ENCODE measurements at places on chromosomes 1 and 21.

GRCh38 chr21:46326110-46326703 lies 2.3 kb downstream of the PCNT start:
- H3K27me3 ChIP-seq = no peaks in the 10 kb centered on the region
- peaks cover 56% of the 10 kb centered on the region for H3K36me3 ChIP-seq
- no peak overlapping the region for H3K4me3 ChIP-seq
- no peak overlapping the region for H3K27ac ChIP-seq

DNA sequence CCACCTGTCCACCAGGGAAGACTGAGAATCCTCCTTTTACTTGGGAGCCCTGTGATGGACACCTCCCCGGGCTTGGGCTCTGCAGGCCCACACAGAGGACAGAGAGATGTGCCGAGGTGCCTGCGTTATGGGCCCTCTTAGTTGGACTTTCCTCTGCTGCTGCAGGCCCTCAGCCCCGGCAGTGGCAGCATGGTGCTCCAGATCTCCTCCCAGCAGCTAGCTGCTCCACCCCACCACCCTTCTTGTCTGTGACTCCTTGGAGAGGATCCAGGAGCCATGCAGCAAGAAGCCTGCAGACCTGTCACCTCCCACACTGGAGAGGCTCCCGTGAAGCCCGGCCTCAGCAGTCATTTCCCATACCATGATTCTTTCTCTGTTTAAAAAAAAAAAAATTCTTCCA lies 27.4 kb downstream of the PHGDH start:
- H3K27me3 ChIP-seq = no peaks in the 10 kb centered on the region
- peaks cover 14% of the 10 kb centered on the region for H3K4me1 ChIP-seq
- H3K4me3 ChIP-seq = no peak overlapping the region
- H3K27ac ChIP-seq = no peak overlapping the region

DNA sequence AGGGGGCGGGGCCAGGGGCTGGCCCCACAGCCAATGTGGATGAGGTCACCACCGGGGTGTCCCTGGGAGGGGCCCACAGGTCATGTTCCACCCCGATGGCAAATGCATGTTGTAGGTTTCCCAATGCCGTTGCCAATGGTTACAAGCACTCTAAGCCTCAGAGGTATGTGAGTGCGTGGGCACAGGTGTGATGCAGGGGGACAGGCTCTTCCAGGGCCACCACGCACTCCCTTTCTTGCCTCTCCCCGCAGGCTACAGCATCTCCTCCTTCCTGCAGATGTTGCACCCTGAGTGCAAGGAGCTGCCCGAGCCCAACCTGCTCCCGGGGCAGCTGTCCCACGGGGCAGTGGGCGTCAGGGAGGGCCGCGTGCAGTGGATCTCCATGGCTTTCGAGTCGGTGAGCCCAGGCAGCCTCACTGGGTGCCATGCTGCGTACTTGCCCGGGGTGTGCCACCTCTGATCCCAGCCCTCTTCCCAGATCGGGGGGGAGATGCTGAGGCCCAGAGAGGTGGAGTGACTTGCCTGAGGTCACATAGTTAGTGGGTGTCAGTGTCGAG lies 52.4 kb downstream of the DISP3 start:
- H3K4me1 ChIP-seq = peaks cover 29% of the 10 kb centered on the region
- no peak overlapping the region for H3K27ac ChIP-seq
- H3K36me3 ChIP-seq = no peaks in the 10 kb centered on the region
- no peak overlapping the region for H3K4me3 ChIP-seq
- peaks cover 88% of the 10 kb centered on the region for H3K27me3 ChIP-seq
- no peak for DNase-seq

DNA sequence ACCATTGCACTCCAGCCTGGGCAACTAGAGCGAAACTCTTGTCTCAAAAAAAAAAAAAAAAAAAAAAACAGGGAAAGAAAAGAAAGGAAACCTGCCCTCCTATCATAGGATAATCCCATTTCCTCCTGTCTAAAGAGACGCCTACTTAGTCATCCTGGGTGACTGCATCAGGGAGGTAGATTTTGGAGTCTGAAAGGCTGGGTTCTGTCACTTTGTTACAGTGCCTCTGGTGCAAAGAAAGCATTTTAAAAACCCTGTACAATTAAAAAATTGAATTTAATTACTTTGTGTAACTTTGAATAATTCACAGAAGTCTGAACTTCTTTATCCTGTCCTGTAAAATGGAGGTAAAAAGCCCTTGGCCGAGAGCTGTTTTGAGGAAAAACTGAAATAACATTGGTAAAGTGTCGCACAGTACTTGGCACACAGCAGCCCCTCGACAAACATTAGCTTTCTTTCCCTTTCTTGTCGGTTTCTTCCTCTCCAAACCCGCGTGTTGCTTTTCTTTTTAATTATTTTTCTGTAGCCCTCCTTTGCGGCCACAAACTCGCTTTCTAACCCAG lies 657 bp upstream of the HDAC1 start:
- no peaks in the 10 kb centered on the region for H3K27me3 ChIP-seq
- peak overlapping the region; percentile 96 for H3K4me3 ChIP-seq
- peak overlapping the region; percentile 96 for H3K27ac ChIP-seq
- peaks cover 14% of the 10 kb centered on the region for H3K4me1 ChIP-seq

DNA sequence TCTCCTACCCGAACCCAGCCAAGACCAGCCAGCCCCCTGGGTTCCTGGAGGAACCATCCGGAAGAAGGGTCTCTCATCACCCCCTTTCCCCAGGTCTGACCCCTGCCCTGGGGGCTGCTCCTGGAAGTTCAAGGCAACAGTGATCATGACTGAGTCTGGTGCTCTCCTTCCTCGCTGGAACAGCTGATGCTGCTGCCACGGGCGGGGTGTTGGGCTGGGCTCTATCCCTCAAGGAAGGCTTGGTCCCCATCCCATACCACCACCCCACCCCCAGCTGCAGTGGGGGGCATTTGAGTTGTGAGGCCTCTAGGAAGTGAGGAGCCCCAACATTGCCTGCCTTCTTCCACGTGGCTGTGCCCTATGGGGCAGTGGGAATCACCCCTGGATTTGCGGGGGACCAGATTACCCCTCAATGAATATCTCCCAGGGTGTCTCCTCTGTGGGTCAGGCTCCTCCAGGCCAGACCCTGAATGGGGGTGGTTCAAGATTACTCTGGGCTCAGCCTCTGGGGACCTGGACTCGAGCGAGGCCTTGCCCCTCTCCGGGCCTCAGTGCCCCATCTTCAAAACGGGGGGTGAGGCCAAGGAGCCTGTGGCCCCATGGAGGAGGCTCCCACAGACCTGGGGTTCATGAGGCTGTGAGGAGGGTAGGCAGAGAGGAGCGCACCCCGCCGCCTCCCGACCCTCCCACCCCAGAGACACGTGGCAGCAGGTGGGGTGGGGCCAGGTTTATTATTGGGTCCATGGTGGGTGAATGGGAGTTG lies 2.8 kb downstream of the MASP2 start:
- no peak overlapping the region for H3K4me3 ChIP-seq
- H3K36me3 ChIP-seq = no peaks in the 10 kb centered on the region
- no peaks in the 10 kb centered on the region for H3K4me1 ChIP-seq
- H3K27ac ChIP-seq = no peak overlapping the region
- H3K27me3 ChIP-seq = peaks cover 5% of the 10 kb centered on the region

GRCh38 chr1:227560393-227561173 lies 2.8 kb upstream of the ZNF678 start:
- peaks cover 5% of the 10 kb centered on the region for H3K27me3 ChIP-seq
- no peak overlapping the region for H3K27ac ChIP-seq
- H3K36me3 ChIP-seq = no peaks in the 10 kb centered on the region
- DNase-seq = no peak

DNA sequence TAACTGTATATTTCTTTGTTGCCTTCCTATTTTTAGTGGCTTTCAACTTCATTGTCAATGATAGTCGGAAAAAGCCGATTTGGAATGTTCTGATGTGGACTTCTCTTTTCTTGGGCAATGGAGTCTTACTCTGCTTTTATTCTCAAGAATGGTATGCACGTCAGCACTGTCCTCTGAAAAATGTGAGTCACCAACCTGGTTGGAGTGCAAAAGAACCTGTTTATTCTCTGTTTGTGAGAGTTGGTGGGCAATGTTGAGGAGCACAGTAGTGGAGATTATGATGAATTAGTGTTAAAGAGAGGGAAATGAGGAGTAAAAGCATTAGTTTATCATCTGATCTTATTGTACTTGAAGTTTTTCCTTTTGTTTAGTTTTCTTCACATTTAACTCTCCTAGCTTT lies 14.5 kb upstream of the AXDND1 start:
- peaks cover 44% of the 10 kb centered on the region for H3K36me3 ChIP-seq
- no peak overlapping the region for H3K27ac ChIP-seq
- DNase-seq = no peak
- no peak overlapping the region for H3K4me3 ChIP-seq

DNA sequence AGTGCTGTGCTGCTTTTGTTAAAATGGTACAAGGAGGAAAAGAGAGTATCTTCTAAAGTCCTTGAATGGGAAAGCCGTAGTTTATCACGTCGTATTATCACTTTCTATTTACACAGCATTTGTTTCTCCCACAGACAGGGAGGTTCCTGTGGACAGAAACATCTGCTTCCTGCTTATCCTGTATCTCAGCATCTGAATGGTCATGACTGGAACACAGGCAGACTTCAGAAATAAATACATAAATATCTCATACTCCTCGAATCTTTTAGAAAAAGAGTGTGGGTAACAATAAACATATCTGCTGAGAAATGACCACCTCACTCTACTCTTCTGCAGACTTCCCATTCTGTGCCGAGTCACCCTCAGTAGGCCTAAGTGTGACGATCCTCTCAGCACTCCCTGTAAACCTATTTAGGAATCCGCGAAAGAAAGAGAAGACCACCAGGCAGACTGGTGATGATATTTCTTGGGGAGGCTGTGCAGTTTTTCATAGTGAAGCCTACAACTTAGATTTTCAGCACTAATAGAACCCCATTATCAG lies 393.5 kb downstream of the SMYD3 start:
- H3K36me3 ChIP-seq = 0 out of 3 replicates have a peak, but pooled peaks cover 3% of the 10 kb centered on the region
- H3K4me1 ChIP-seq = peaks cover 9% of the 10 kb centered on the region
- peak; percentile 82 for DNase-seq
- H3K4me3 ChIP-seq = no peak overlapping the region
- peak overlapping the region; percentile 80 for H3K27ac ChIP-seq
- no peaks in the 10 kb centered on the region for H3K27me3 ChIP-seq

- no peaks in the 10 kb centered on the region for H3K36me3 ChIP-seq
- DNase-seq = no peak
- no peaks in the 10 kb centered on the region for H3K4me1 ChIP-seq
- H3K27ac ChIP-seq = no peak overlapping the region
- peaks cover 76% of the 10 kb centered on the region for H3K27me3 ChIP-seq
Observed at GRCh38 chr1:2358072-2358471, 33.3 kb downstream of the MORN1 start.

- no peak for DNase-seq
- H3K27ac ChIP-seq = no peak overlapping the region
- H3K36me3 ChIP-seq = no peaks in the 10 kb centered on the region
Observed at GRCh38 chr1:234316486-234316885, 56.8 kb upstream of the COA6 start.

DNA sequence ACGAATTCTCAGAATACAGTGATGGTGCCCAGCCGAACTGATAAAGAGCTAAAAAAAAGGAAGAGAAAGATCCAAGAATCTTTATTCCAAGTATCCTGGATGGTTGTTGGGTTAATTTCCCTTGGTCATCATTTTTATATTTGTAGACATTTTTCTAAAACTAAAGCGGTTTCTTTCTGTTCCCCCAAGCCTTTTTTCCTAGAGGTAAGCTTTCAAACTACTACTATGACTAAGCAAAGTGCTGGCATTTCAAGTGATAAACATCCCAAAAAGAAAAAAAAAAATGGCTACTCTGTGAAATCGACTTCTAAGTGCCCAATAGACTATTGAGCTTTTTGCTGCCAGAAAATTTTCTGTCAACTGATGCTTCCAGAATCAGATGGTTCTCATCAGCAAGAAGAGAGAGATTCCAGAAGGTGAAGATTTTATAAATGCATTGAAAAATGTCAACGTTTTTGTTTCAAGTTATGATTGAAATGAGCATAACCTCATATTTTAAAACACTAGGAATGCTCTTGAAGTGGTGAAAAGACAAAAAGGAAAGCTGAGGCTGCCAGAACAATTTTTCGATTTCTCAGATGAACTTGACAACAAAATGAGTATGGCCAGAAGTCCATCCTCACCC lies 96.1 kb upstream of the ZC3H11B start:
- no peaks in the 10 kb centered on the region for H3K36me3 ChIP-seq
- peak overlapping the region; percentile 33 for H3K27ac ChIP-seq

DNA sequence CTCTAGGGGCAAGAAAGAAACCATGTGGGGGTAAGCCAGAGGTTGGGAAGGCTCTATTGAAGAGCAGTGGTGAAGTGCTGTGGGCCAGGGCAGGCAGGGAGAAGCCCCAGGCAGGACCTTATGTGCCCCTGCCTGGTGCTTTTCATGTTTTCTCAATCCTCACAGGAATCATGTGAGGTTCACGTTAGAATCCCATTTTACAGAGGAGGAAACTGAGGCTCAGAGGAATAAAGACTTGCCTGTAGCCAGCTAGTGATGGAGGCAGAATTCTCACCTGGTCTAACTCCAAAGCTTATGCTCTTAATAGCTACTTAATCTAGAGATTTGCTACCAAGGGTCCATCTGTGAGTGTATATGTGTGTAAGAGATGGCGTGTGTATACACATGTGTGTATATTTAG lies 4.2 kb downstream of the TTC22 start:
- no peak for DNase-seq
- no peak overlapping the region for H3K4me3 ChIP-seq
- H3K36me3 ChIP-seq = no peaks in the 10 kb centered on the region

Data from K562 (cell line).